Small intestine (tissue), 16 donors: ENCODE measurements at places on chromosomes 7 and 10.

DNA sequence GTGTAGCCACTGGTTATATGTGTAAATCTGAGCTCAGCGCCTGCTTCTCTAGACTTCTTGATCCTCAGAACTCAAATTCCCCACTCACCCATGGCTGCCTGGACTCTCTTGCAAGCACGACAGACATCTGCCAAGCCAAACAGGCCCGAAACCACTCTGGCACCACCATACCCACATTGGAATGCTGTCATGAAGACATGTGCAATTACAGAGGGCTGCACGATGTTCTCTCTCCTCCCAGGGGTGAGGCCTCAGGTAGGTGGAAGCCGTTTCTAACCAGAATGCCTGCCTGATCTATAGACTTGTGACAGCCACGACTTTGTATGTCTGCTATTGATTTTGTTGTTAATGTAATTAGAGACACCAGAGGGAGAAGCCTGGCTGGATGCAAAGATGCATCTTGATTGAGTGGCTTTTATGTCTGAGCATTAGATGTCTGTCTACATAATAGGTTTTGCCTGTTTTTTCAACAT is 4.0 kb downstream of the BAMBI start:
- DNase-seq = peak; percentile 26

DNA sequence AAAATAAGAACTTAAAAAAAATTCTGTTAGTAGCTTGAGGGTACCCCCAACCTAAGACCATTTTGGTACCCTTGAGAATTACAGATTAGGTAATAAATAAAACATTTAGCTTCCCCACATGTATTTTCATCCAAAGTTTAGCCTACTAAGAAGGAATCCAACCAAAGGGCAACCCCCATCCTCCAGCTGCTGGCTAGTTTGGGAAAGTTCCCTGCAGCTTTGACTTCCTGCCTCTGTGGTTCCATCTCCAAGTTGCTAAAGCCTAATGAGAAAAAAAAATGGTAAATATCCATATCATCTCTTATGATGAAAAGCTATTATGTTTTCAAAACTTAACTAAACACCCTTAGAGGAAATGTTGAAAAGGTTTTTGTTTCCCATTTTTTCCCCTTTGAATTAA is 547.2 kb downstream of the ANKRD7 start:
- no peak for DNase-seq

DNA sequence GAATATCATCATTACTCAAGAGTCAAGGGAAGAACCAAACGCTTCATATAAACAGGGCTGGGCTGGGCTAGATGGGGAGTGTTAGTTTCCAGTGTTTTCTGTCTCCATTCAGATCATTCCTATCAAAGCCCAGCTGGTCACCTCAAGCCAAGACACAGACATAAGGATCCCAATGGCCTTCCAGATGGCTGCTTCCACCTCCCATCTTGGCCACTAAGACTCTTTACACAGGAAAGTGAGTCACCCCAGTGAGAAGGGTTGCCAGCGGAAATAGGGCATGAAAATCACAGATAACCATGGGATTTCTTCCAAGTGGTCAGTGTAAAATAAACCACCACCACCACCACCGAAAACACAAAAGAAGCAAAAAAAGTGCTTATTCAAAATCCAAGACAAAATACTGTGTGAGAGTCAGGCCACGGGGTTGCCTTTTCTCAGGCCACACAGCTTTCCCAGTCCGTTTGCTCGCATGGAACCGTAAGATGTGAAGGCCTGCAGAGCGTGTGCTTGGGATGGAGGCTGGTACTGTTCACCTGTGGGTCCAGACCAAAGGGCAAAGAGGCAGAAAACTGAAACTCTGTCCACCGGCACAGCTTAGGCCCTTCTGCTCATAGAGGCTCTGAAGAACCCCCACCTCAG is 5.6 kb downstream of the PRSS2 start:
- no peak for DNase-seq

DNA sequence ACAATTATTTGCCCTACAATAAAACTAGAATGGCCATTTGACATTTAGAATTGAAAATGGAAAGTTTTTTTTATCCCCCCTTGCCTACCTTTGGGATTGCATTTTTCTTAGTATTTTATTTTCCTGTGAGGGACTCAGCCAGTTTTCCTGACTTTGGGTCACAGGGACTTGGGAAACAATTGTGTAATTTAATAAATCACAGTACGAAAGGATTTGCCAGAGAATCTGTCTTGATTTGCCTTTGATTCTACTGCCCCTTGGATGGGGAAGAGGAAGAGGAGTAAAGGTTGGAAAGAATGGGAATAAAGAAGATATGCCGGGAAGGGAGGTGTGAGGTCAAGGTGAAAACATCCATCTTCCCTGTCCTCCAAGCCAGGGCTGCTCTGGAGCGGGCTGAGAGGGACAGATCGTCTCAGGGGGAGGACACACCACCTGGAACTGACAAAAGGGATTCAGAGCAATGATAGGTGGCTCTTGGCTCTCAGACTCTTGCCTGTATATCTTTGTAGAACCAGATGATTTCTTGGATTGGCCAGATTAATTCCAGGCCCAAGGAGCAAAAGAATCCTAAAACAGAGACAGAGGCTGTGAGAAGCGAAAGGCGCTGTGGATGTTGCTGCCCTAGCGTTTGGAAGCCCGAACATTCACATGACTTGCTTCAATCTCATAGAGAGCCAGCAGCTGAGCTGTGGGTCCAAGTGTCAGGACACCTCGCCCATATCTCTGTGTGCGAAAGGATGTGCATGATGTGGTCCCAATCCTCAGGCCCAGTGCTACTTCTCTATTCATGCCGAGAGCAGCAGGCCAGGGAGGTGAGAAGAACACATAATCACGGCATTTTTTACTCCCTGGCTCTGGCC is 50.3 kb upstream of the ZEB1 start:
- no peak for DNase-seq

DNA sequence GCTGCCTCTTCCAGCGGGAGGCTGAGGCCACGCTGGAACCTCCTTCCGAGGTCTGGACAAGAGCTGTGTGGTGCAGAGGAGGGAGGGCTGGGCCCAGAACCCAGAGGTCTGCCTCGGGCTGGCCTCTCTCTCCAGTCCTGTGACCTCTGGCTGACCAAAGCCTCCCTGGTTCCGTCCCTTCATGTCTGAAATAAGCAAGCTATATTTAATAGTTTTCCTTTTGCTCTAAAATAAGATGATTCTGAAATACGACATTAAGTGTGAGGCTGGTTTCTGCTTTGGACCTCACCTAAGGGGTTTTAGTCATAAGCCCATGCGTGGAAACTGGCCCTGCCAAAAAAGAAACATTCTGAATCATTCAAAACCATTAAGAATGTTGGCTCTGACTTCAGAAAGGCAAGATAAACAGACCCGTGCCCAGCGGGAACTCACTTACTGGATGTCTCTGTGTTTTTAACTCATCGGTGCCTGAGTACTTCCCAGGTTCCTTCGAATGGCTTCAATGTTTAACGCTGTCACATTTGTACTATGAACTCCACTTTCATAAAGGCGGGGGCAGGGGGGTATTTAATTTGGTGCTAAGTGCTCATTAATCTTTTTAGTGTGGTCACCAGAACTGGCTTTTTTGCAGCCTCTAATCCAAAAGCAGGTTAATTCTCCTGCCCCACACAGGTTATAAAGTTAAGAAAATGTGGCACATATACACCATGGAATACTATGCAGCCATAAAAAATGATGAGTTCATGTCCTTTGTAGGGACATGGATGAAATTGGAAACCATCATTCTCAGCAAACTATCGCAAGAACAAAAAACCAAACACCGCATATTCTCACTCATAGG is 157.5 kb upstream of the KLF14 start:
- DNase-seq = no peak

GRCh38 chr10:131915990-131916766 is 15.4 kb downstream of the PPP2R2D start:
- DNase-seq = no peak
